ENCODE measurements at places on chromosomes 12 and 14.

- no peak for DNase-seq
Observed at GRCh38 chr12:51246254-51246853, 7.7 kb downstream of the DAZAP2 start.

DNA sequence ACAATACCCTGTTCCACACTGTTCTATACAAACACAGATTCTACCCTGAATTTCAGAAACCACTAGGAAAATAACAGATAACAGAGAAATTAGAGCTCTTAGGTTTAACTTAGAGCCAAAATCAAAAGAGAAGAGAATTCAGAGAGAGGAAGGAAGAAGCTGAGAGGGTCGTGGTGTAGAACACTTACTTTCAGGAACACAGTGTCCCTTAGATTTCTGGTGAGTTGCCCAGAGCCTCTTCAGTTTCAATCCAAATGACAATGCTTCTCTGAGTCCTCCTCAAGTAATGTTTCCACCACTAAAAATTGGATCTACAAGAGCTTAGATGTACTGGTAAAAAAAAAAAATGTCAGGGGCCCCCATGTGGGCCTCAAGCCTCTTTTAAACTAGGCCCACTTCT lies 2.6 kb downstream of the YAF2 start:
- no peak for DNase-seq

DNA sequence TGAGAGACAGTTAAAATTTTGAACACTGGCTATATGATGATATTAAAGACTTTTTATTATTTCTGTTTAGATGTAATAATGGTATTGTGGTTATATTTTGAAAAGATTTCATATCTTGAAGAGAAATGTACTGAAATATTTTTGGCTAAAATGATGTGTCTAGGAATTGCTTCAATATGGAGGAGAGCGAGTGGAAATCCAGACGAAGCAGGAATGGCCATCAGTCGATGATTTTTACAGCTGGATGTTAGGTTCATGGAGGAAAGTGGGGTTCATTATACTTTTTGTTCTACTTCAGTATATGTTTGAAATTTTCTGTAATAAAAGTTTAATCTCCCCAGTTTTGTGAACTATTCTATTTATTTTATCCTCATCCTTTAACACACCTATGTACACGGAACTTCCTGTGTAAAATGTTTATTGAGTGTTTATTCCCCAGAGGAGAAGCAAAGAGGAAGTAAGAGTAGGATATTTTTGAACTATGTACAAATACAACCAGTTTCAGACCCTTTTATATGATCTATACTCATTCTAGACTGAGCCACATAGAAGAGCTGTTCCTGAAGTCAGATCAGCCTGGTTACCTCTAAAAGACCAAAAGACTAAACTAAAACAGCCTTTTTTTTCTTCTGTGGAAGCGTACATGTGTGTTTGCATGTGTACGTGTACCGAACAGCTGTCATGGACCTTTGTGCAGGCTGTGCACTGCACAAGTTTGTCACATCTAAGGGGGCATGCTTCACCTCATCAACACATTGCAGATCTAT lies 211.0 kb upstream of the NUDT4 start:
- DNase-seq: no peak

GRCh38 chr12:5780536-5780935 lies 164.5 kb downstream of the ANO2 start:
- no peak for DNase-seq

DNA sequence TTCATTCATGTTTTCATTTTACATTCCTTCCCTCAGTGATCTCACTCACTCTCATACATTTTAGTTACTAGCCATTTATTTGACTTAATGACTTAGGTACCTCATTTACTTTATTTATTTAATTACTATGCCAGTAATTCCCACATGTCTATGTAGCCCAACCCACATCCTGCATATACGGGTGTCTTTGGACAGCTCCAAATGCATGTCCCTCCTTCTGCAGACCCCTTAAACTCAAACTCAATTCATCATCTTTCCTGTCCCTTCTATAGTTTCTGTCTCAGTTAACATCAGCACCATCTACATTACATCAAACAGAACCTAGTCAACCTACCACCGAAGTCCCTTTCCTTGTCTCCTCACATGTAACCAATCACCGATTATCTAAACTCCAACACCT lies 2.8 kb downstream of the CLEC1A start:
- no peak for DNase-seq

- peak; percentile 3 for DNase-seq
Observed at GRCh38 chr12:108305520-108305919, 33.6 kb downstream of the CMKLR1 start.

GRCh38 chr12:25151476-25151875 lies 43.5 kb downstream of the DNAI7 start:
- no peak for DNase-seq

- no peak for DNase-seq
Observed at GRCh38 chr14:87325741-87326140, 667.2 kb downstream of the GALC start.

DNA sequence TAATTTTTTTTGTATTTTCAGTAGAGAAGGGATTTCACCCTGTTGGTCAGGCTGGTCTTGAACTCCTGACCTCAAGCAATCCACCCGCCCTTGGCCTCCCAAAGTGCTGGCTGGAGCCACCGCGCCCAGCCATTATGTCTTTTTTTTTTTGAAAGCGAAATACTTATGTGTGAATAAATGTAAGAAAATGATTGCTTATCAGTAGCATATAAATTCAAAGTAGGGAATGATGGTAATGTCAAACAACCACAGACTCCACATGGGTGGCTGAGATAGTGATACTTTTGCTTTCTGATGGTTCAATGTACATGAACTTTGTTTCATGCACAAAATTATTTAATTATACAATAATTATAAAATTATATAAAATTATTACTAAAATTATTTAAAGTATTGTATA lies 75.8 kb downstream of the PAPLN start:
- no peak for DNase-seq

GRCh38 chr14:29858299-29858698 lies 69.3 kb downstream of the PRKD1 start:
- no peak for DNase-seq

DNA sequence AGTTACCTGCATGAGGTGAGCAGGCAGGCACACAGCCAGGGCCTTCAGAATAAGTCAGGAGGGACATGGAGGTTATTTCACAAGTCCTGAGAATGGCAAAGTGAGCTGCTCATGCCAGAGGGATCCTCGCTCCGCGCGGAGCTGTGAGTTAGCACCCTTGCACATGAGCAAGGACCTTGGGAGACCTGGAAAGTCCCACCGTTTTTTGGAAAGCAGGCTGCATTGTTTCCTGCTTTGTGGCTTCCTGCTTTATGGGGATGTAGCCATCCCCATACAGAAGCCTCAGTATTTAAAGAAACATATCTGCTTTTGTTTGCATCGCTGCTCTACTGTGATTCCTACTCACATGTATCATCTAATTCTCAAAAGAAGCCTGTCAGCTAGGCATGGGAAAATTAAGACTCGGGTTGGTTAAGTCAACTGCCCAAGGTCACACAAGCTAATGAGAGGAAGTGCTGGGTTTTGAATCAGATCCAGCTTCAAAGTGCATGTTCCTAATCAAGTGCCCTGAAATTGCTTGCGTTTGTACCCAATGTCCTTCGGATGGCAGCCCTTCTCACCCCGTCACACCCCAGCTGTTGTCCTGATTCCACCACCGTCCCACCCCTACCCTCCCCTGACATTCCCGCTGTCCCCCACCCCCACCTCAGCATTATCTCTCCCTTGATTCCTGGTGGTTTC lies 106.2 kb downstream of the CRACR2A start:
- DNase-seq: no peak

DNA sequence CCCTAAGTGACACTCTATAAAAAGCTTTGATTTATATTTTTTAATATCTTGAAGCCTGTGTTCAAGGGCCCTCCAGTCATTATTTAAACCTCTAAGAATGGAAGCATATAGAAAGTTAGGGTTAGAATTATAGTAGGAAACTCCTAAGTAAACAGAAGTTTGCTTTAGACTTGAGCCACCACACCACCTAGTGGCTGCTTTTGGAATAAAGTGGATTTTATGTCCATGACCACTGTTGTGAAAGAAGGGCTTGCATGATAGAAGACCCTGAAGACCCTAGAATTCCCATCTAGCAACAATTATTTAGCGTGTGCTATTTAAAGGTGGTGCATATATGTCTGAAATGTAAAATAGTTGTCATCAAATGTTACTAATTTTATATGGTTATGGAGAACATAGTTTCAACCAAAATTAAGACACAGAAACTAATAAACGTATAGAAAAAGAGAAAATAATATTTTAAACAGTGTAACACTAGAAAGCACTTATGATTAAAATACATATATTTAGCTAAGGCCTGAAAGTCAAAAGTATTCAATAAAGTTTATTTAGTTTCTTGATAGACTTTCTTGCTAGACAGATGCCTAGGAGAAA lies 21.3 kb downstream of the LRRIQ1 start:
- no peak for DNase-seq

GRCh38 chr12:113758165-113758924 lies 207.8 kb downstream of the RBM19 start:
- DNase-seq: no peak

DNA sequence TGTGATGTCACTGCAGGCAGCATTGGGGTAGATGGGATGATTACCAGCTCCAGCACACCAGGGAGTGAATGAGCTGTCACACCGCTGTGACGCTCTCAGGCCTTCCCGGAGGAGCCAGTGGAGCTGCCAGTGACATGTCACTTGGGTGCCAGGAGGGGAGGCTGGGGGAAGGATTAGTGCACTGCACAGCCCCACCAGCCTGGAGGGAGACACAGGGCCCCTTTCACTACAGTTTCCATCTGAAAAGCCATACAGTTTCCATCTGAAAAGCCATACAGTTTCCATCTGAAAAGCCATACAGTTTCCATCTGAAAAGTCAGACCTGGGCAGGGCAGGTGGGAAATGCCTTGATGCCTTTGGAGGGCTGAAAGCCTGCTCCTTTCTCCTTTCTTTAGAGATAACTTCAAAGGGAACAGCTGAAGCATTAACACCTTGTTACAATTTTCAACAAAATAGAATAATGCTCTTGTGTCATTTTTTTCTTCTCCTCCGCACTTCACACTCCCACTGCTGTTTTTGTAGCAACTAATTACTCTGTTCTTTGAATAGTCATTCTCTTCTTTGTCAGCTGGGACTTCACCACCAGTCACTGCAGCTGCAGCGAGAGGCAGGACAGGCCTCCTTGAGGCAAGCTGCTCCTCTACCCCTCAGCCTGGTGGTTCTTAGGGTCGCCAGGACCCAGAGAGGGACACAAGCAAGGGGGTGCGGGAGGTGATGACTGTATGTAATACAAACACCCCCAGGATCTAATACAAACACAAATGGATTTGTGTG lies 256.9 kb upstream of the RGS6 start:
- no peak for DNase-seq

GRCh38 chr14:53304726-53305381 lies 151.7 kb upstream of the DDHD1 start:
- DNase-seq: no peak

DNA sequence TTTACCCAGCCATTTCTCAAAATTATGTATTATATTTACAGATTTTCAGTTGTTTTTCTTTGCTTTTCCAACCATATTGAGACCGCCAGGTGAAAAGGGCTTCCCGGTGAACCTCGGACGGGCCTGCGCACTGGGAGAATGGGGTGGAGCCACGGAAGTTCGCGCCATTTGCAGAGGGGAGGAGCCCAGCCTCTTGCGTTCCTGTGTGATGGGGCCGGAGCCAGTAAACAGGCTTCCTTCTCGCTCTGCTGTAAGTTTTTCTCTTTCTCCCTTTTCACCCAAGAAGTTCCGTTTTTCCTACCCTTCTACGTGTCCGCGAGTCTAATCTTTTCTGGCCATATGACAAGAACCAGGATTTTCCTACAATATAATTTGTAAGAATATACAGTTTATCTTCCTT lies 1108.8 kb upstream of the SEL1L start:
- no peak for DNase-seq

GRCh38 chr12:3105690-3106479 lies 28.7 kb downstream of the TSPAN9 start:
- no peak for DNase-seq

DNA sequence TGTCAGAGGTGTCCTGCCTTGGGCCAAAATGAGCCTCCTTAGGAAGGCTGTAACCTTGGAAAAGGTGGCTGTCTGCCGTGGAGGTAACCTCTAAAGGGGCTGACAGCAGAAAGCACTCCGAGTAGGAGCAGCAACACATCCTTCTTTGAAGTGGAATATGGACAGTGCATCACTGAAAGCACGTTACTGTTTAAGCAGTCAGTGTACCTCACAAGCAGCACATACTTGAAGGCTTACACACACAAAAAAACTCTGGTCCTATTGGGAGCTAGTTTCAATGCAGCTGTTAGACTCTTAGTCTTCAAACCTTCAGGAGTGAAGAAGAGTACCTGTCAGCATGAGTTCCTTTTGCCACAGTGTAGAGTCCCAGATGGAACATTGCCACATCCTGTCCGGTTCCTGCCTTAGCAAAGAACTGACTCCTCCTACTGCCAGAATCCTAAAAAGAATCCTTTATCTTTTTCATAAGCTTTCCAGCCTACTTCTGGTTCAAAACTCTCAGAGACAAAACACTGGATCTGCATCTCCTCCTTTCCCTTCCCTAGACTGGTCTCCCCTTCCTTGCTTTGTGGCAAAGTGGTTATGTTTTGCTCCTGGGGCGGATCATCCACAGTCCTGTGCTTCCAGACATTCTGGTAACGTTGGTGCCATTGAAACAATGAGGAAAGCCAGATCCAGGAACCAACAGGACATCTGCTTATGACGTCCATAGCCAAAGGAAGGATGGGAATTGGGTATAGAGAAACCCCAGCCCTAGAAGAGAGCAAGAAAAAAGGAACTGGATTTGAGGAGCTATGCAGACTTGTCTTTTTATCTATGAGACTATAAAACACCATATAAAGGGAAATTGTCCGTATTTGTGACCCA lies 8.5 kb upstream of the MDM1 start:
- no peak for DNase-seq

- DNase-seq: no peak
Observed at GRCh38 chr12:69896653-69897381, 71.8 kb downstream of the MYRFL start.

DNA sequence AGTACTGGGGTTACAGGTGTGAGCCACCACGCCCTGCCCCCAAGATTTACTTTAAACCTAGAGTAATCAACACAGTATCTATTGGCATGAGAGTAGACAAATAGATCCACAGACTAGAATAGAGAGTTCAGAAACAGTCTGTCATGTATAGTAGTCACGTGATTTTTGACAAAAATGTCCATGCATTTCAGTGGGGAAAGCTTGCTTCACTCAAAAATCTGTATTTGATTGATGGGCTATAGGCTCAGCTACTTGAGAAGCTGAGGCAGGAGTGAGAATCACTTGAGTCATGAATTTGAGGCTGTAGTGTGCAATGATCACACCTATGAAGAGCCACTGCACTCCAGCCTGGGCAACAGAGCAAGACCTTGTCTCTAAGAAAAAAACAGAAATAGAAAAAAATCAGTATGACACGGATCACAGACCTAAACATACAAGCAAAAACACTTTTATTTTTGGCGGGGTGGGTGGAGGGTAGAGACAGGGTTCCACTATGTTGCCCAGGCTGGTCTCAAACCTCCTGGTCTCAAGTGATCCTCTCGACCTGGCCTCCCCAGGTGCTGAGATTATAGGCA lies 7.6 kb upstream of the ORAI1 start:
- DNase-seq: no peak

- no peak for DNase-seq
Observed at GRCh38 chr12:87086118-87086891, 830.1 kb upstream of the MGAT4C start.

GRCh38 chr12:67892259-67893021 lies 96.8 kb upstream of the IFNG-AS1 start:
- DNase-seq: no peak

- no peak for DNase-seq
Observed at GRCh38 chr14:94773655-94774343, 3.9 kb upstream of the GSC start.
